Esophagus mucosa (tissue), 1 donor: ENCODE measurements at places on chromosomes 12 and 14.

- ATAC-seq: peak; percentile 40
Observed at GRCh38 chr12:132433641-132434395, 56.1 kb upstream of the FBRSL1 start.

- ATAC-seq: no peak
Observed at GRCh38 chr14:41699486-41699885, 92.8 kb downstream of the LRFN5 start.

GRCh38 chr12:83153177-83153576 is 466.5 kb downstream of the TMTC2 start:
- no peak for ATAC-seq

DNA sequence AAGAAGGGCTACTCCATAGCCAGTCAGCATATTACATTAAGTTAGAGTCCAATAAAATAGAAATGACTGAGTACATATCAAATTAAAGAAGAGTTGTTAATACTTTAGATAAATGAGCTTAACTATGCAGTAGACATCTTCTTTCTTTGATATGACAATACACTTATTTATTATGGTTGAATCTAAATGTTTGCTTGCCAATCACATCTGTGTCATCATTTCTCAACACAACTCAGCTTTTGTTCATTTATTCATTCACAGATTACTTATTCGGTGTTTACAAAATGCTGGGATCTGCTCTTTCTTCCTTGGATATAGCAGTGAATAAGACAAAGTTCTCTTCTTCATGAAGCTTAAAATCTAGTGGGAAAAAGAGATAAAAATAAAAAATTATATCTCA is 614.6 kb upstream of the ATP2B1 start:
- no peak for ATAC-seq

- peak; percentile 36 for ATAC-seq
Observed at GRCh38 chr12:4356041-4356327, 23.5 kb downstream of the FGF23 start.
